ENCODE measurements at places on chromosomes 7 and 10. TPM values are rescaled to one million over a fixed set of nuclear protein-coding genes. Genes with fewer than 3 reads are reported as not detected.

Gene FASTK
- 69.5 TPM for total RNA-seq

Gene SEMA3A
- 5.2 TPM for total RNA-seq

Gene SRI
- total RNA-seq, result 121 TPM

Gene PLPP4
- total RNA-seq, result 0.35 TPM

Gene EIF4H
- 339 TPM for total RNA-seq

Gene VIPR2
- total RNA-seq, result 0.06 TPM

Gene TAS2R60
- not detected for total RNA-seq
